ENCODE measurements at places on chromosomes 7 and 10.

- DNase-seq: no peak
Observed at GRCh38 chr10:113825791-113826190, 28.1 kb downstream of the DCLRE1A start.

- no peak for DNase-seq
Observed at GRCh38 chr10:127451628-127452027, 97.5 kb upstream of the NPS start.

DNA sequence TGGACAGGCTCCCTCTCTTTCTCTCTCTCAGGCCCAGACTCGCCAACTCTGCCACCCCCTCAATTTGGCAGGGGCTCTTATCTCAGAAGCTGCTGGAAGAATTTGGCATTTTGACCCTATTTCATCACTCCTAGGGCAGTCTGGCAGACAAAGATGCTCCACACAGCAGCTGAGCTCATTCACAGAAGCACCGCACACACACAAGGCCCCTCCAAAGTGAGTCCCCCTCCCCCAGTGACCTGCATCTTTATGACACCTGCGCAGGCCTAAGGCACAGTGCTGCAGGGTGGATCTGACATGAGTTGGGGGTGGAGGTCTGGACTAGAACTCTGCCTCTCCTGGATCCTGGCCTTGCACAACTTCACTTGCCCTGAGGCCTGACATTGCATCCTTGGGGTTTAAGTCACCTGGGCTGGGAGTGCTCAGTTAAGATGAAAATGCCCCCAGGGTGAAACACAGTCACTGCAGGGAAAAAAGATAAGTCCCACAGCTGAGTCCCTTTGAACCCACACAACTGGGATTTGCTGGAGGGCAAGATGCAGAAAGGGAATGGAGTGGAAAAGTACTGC is 41.1 kb upstream of the DUSP5 start:
- DNase-seq: no peak

GRCh38 chr10:45513551-45513950 is 139.5 kb downstream of the ALOX5 start:
- DNase-seq: no peak

- no peak for DNase-seq
Observed at GRCh38 chr10:31704195-31704594, 224.4 kb downstream of the ARHGAP12 start.

GRCh38 chr7:32958046-32959025 is 1.1 kb downstream of the FKBP9 start:
- DNase-seq: peak; percentile 39

DNA sequence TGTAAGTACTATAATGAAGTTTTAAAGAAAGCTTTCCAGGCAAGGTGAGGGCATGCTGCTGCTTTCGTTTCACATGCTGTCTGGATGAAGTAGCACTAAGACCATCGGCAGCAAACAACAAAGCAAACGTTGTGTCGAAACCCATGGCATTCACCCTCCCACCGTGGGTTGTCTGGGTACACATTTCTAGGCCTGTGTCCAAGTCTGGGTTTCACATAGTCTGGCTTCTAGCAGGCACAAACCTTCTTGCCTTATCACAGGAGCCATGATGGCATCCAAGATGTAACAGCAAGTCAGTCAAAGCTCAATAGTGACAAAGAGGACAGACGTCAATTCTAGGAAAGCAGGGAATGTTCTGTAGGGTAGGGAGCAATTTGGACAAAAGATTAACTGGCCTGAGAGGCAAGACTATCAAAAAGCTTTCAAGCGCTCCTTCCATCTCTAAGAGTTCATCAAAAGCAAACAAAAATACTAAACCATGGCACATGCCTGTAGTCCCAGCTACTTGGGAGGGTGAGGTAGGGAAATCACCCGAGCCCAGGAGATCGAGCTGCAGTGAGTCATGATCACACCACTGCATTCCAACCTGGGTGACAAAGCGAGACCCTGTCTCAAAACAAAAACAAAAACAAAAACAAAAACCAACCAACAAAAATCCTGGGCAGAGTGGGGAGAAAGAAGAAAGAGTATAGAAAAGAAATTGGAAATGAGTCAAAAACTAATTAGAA is 42.7 kb downstream of the PAXIP1 start:
- DNase-seq: no peak

DNA sequence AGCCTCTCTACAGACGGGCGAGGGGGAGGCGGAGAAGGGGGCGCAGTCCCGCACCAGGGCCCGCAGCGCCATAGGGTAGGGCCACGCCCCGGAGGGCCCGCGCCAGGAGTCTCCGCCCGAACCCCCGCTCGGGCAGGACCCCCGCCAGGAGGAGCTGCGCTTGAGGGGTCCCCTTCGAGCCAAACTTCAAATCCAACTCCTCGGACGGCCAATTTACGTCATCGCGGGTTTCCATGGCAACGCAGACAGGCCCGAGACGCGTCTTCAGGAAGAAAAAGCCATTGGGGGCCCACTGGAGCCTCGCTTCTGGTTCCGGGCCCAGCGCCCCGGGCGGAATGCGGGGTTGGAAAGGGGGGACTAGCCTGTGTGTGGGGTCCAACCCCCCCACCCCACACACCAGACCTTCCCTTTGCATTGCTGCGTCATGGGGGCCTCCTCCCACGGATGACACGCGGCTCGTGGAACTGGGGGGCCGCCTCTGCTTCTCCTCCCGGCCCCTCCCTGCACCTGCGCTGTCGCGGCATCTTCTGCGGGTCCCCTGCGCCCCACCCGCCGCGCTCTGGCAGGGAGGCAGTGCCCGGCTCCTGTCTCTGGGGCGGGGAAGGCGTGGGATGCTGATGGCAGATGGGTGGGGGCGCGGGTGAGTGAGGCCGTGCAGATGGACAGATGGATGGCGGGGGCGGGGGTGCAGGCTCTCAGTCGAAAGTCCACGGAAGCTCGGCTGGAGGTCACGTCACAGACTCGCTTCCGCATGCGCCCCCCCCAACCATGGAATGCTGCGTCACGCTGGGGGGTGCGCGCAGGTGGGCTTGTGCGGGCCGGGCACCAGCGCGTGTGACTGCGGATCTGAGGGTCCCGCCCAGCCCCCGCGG is 1.2 kb downstream of the CALY start:
- DNase-seq: no peak

- DNase-seq: no peak
Observed at GRCh38 chr7:47819607-47819920, 128.7 kb downstream of the PKD1L1 start.

DNA sequence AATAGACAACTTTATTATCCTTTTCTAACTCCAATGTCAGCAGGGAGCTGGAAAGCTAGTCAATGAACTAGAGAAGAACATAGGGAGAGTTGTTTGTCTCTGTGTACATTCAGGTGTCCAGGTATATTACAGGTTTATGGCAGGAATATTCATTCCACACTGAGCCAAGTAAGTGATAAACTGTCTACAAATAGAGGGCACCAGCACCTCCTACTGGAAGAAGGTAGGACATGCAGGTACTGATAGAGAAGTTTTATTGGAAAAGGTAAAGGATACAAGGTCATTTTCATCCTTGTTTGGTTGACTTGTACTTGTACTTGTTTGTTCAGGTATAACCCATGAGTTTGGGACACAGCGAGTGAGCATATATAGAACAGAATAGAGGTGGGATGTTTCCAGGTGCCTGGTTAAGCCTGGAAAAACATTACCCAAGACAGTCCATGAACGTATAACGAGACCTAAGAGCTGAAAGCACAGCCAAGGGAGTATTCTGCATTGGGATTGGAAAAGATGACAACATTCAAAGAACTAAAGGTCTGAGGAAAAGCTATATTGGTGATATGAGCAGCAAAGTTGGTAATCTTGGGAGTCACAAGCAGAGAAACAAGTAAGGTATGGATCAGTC is 61.4 kb upstream of the PPP1R3C start:
- no peak for DNase-seq

DNA sequence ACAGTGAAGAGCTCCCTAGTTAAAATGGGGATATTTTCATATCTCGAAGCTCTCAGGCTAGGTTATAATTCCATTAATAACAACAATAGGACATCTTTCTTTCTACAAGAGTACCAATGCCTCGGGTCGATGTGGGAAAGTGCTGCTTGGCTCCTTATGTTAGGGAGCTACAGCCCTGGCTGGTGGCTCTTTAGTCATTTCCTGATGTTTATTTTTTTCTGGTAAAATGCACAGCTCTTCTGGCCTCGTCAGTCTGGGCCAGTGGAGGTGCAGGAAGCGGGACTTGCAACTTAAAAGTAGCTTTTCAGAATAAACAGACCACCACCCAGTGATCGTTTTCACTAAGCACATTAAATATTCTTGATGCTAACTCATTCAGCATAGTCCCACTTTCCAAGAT is 58.3 kb downstream of the MKX start:
- no peak for DNase-seq

DNA sequence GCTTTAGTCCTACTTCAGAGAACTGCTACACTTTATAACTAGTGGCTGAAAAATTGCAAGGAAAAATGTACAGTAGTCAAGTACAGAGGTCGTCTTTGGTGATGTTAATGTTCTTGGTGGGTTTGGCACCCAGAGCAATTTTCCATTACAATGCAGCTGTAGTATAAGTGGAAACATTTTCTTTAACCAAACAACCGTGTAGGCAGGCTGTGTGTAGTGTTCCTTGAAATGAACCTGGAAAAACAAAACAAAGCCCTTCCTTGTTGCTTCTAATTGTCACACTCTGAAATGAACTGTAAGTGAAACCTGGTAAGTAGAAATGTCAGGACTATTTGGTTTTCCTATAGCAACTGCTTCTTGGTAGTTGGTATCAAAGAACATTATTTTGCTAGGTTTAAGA is 256.9 kb downstream of the MDFIC start:
- no peak for DNase-seq

DNA sequence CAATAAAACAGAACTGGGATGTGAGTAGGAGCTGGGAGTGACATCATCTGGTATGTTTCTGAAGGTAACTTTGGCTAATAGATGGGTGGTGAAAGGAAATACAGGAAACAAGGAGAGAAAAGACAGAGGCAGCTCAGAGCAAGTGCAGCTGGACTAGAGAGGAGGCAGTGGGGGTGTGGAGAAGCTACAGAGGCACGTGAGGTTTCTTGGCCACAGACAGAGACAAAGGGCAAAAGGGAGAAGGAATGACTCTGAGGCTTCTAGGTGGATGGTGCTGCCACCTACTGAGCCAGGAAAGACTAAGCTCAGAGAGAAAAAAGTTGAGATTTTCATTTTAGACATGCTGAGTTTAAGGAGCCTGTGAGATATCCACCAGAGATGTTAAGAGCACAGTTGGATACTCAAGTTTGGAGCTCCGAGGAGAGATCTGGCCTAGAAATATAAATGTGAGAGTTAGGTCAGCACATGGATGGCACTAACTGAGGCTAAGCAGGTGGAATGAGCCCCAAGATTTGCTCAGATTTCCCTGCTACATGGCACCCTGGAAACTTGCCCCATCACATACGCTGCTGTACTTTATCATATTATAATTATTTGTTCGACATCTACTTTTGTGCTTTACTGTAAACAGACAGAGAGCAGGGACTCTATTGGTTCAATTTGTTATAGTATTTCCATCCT is 293.0 kb upstream of the IMMP2L start:
- peak; percentile 58 for DNase-seq

DNA sequence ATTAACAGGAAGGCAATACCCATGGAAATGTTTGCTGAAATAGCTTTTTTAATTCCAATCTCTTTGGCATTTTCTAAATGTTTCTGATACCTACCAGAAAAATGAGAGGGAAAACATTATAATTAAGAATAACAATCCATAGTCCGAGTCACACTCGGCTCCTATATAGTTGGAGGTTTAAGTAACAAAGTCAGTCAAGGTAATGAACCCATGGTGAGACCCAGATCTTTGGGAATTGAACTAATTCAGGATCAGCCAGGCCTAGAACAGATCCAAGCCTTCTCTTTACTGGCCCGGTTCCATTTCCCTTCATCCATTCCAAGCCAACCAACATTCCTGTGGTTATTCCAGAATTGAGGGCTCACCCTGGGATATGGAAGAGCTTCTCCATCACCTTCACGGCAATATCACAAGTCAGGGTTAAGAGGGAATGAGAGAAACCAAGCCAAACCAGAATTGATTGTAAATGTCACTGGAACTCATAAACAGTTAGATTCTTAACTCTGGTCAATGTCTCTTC is 28.3 kb downstream of the ABCB4 start:
- DNase-seq: no peak

GRCh38 chr7:108911016-108911415 is 341.3 kb downstream of the DNAJB9 start:
- DNase-seq: no peak

- no peak for DNase-seq
Observed at GRCh38 chr7:42100156-42100508, 136.9 kb downstream of the GLI3 start.

- DNase-seq: no peak
Observed at GRCh38 chr10:72274730-72275350, 1.1 kb downstream of the DDIT4 start.

- DNase-seq: no peak
Observed at GRCh38 chr7:121285066-121285667, 43.6 kb upstream of the WNT16 start.

DNA sequence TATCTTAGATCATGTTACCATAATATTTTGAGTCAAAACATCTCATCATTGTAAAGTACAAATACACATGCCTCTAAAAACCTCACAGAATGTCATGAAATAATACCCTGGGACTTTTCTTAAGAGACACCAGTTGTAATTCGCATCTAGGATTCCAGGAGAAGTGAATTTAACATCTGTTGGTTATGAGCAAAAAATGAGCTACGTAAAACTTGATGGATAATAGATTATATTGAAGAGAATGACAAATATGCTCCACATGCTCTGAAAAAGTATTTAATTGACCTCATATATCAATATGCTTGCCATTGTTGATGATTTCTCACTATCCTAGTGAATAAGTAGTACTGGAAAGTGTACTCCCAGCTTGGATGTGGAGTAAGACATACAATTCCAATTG is 227.0 kb downstream of the BBS9 start:
- DNase-seq: no peak

GRCh38 chr10:21285207-21285606 is 240.3 kb downstream of the SKIDA1 start:
- no peak for DNase-seq

- no peak for DNase-seq
Observed at GRCh38 chr7:28473571-28474281, 61.4 kb downstream of the CREB5 start.

DNA sequence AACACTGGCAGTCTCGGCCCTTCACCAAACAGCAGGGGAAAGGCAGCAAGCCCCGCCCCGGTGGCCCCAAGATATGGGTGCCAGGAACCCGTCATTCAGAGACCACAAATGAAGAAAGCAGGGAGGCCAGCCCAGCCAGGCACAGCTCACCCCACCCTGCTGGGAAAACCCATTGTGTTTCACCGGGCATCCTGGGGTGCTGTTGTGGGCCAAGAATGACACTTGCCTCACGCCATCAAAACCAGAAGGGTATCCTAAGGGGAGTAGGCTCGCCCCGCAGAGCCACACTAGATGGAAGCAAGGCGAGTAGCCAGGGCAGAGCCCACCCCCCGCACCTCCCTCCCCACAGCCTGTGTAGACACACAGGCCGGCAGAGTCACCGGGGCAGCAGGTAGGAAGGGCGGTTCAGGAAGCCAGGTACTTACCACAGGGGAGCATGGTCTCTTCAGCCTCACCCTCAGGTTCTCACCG is 72.5 kb upstream of the KCNMA1 start:
- no peak for DNase-seq

GRCh38 chr10:35416619-35417312 is 80.5 kb downstream of the CCNY start:
- DNase-seq: no peak
